ENCODE measurements at places on chromosomes 12 and 14. TPM values are rescaled to one million over a fixed set of nuclear protein-coding genes. Genes with fewer than 3 reads are reported as not detected.

Gene PCBP2
- total RNA-seq, result 1,083 TPM

Gene PLEKHH1
- total RNA-seq, result not detected

Gene LBHD2
- total RNA-seq, result not detected

Gene JPH4
- not detected for total RNA-seq

Gene FAM186B
- total RNA-seq, result 0.56 TPM

Gene ANO4
- not detected for total RNA-seq

Gene TRHDE
- total RNA-seq, result not detected

Gene POTEM
- not detected for total RNA-seq

Gene ATP2A2
- 140 TPM for total RNA-seq

Gene VRTN
- not detected for total RNA-seq

Gene ZFHX2
- 0.72 TPM for total RNA-seq

Gene CTSG
- 0.43 TPM for total RNA-seq

Gene MIP
- total RNA-seq, result not detected

Gene PTPRO
- total RNA-seq, result 0.53 TPM

Gene RBMS2
- 15.6 TPM for total RNA-seq

Gene CLEC2D
- total RNA-seq, result 219 TPM

Gene LRIG3
- 0.18 TPM for total RNA-seq

Gene DPF3
- total RNA-seq, result 1.4 TPM

Gene CD4
- total RNA-seq, result 8.5 TPM

Gene CDCA3
- total RNA-seq, result 3.3 TPM

Gene HELB
- 29.2 TPM for total RNA-seq

Gene ESPL1
- 5.8 TPM for total RNA-seq

Gene THTPA
- total RNA-seq, result 16.5 TPM

Gene SRRM4
- total RNA-seq, result not detected

Gene SLC2A3
- total RNA-seq, result 534 TPM

Gene NYNRIN
- 0.42 TPM for total RNA-seq

Gene DCN
- not detected for total RNA-seq

Data from natural killer cell (primary cell).